ENCODE measurements at places on chromosomes 7 and 10.

GRCh38 chr7:128912281-128912680, 1.8 kb upstream of the KCP start:
- no peak for DNase-seq

GRCh38 chr10:3478153-3478552, 305.6 kb upstream of the PITRM1 start:
- DNase-seq = no peak

DNA sequence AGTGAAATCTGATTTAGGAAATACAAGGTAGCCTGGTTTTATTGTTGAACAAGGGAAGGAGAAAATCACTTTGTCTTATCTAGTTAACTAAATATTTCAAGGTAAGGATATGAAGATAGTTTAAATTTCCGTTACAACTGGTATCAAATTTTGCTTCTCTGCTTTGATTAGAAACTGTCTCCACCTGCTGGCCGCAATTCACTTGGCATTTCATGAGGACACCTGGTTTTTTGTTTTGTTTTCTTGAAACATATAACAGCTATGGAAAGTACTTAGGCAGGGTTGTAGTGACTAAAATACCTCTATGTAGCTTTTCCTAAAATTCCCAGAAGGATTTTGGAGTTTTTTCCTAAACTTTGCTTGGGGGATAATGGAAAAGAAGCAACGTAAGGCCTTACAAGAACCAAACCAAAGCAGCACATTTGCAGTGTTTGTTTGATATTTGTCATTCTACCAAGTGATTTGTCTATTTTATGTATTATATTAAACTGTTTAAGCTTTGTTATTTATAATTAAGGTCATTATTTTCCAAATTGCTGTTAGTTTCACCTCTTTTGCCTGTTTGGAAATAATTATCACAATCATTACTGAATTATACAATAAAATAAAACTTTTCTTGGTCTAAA, 73.6 kb downstream of the AHCYL2 start:
- DNase-seq = peak; percentile 38

DNA sequence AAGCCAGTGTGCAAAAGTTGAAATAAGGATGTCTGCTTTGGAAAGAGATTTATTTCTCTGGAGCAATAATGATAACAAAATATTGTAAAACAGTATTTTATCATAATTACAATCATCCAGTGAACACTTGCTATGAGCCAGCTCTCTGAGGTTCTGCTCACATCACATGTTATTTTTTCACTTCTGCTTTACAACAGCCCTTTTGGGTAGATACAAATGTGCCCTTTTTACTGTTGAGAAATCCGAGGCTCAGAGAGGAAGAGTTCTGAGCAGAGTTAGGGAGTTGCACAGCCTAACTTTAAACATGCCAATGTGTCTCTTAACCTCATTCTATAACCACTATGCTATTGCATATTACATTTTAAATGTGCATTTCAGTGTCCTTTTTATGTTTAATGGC, 232.6 kb upstream of the CDC14C start:
- DNase-seq = no peak

GRCh38 chr10:19629567-19629966, 186.7 kb upstream of the PLXDC2 start:
- DNase-seq = no peak

GRCh38 chr10:62092301-62093030, 176.2 kb downstream of the RTKN2 start:
- no peak for DNase-seq

DNA sequence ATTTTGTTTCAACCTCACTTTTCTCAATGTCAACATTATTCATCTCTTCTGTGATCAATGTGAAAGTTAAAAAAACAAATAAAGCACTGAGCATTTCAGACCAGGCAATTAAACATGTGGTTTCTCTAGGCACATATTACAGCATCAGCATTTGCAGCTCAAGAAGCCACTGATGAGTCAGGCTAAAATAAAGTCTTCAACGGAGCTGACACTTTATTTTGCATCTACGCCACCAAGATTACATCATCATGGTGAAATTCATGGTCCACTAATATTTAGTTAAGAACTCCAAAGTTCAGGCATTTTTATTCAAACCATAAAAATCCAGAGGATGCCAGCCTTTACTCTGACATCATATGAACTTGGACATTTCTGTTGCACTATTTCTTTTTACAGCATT, 33.0 kb downstream of the MAGI2 start:
- DNase-seq = no peak

DNA sequence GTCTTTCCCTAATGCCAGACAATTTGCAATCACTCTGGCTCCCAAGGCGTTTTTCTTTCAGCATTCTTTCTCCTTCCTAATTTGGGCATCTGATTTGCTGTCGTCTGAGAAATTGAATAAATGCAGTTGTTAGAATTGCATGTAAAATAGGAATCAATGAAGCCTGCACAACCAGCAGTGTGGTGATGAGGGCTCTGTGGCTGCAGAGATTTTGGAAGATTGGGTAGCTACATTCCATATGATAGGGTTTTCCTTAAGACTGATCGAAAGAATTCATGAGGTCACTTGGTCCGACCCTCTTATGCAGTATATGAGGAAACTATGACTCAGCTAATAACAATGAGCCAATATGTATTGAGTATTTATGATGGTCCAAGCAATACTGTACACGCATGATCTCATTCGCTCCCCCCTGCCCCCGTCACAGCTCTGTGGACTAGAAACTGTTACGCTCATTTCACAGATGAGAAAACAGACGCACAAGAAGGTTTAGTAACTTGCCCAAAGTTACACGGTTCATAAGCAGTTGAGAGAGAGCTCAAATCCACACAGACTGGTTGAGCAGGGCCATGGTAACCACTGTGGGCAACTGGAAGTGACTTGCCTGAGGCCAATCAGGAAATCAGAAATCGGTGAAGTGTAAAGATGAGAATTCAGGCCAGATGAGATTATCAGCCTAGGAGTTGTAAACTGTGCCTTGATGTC, 527.2 kb downstream of the GATA3 start:
- DNase-seq = no peak

GRCh38 chr10:99292159-99292558, 37.0 kb upstream of the CNNM1 start:
- DNase-seq = no peak

- no peak for DNase-seq
Observed at GRCh38 chr7:84060000-84060399, 134.6 kb downstream of the SEMA3A start.

DNA sequence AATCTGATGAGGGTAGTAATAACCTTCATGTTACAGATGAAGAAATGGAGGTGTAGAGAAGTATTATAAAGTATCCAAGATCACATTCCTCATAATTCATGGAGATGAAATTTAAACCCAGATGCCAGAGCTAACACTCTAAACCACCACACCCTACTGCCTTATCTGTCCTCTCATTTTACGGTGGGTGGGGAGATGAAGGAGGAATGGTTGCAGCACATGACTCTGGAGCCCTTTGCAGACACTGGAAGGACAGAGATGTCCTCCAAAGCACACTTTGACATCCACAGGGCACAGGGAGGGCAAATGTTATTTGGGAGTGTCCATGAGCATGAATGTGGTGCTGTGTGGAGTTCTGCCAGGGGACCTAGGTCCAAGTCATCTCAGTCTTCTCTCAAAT, 1.1 kb downstream of the PLEKHS1 start:
- no peak for DNase-seq
